IPS DF 19.7 (cell line): ENCODE measurements at places on chromosomes 1 and 21.

- no peak for DNase-seq
These were observed 818 bp downstream of the FHL3 start for GRCh38 chr1:38004284-38005108.

DNA sequence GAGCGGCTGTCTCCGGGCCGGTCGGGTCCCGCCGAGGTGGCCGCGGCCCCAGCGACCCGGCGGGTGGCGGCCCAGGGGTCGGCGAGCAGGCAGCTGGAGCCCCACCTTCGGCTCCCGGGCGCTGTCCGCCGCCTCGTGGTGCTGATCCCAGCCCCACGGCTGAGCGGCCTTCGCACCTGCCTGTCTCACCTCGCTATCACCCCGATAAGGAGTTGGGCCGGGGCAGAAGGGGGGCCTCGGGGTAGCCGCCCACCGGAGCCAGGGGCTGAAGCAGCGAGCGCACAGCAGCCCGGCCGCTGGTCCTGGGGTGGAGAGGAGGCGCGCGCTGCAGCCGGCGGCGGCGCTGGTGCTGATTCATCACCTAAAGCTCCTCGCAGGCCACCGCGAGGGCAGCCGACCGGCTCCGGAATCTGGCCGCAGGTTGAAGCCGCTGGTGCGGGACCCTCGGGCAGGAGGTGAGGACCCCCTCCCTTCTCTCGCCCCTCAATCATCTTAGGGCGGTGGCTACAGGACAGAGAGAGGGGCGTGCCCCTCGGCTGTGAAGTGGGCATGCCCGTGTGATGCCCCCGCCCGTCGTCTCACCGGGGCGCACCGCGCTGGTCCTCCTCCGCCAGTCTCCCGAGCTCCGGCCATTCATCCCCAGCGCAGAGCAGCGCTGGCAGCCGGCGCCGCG, 575 bp downstream of the TRIM67 start:
- no peak for DNase-seq

GRCh38 chr1:24048205-24048869, 63.6 kb downstream of the MYOM3 start:
- DNase-seq, result no peak

DNA sequence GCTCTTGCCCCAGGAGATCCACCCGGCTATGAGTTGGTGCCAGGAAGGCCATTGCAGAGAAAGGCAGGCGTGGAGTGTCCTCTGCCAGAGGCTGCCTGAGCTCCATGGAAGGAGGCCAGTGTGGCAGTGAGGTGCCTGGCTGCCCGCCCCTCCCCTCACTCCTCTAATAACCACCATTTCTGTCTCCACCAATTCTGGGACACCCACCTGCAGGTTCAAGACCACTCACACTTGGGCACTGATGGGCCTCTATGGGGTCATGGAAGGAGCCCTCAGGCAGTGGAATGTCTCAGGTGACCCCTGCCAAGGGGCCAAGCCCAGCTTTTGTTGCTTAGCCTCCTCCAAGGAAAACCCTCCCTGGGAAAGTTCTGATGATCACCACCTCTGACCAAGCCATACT, 731.6 kb downstream of the MATN1 start:
- no peak for DNase-seq

DNA sequence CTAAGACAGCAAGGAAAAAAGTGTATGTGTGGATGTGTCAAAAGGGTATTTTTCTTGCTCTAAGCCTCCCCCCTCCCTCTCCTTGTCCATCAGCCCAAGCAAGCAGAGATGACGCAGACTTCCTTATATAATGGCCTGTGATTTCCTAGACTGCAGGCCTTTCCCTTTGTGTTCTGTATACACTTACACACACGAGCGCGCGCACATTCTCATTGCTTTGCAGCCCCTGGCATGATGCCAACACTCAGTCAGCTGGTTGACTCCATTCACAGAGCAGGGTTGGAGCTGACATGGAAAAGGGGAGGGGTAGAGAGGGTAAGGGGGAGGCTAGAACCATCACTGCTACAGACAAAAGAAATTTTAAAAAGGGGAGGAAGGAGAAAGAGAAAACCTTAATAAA, 41.8 kb downstream of the GATAD2B start:
- no peak for DNase-seq

- no peak for DNase-seq
These were observed 8.4 kb upstream of the UBE2U start for GRCh38 chr1:64195081-64195395.

DNA sequence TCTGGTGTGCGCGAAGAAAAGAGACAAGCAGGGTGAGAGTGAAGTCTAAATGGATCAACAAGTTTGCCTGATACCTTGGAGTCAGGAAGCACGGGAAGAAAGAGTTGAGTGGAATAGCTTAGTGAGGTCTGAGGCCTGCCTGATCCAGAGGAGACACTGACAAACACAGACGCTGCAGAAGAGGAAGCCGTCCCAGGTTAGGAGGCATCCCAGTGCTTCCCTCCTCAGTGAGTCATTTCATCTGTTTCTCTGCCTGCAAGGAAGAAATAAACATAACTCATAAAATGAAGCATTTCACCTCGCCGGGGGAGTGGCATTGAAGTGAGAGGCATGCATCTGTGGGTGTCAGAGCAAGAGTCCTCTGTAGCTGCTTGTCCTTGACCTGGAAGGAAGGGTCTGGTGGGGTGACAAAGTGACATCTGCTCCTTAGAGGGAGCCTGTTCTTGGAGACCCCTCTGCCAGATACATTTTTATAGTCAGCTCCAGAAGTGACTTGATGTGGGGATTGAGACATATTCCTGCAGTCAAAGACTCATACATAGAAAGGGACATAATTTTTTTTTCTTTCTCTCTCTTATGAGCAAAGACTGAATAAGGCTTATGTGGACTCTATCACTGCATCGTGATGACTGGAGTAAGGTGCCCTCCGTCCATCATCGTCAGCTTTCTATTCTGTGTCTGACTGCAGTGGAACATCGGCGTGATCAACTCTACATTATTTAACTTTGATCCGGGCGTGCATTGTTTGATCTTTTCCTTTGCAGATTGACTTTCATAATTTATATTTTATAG, 256.7 kb downstream of the KIF26B start:
- no peak for DNase-seq

DNA sequence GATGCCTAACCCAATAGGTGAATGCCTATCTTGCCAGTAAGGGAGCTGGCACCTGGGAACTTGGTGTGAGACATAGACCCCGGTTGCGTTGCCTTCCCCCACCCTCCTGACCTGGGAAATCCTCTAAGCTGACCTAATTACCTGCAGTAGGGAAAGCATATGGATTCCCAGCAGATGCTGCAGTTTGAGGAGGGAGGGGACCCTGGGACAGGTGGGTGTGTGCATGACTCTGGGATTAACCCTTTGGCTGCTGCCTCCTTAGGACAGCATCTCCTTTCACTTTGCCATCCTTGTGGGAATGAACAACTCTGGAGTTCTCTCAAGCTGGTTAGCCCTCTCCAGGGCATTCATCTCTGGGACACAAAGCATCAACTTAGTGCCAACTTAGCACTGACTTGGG, 16.4 kb upstream of the NFASC start:
- no peak for DNase-seq

GRCh38 chr1:234851450-234852438, 241.8 kb upstream of the IRF2BP2 start:
- no peak for DNase-seq

DNA sequence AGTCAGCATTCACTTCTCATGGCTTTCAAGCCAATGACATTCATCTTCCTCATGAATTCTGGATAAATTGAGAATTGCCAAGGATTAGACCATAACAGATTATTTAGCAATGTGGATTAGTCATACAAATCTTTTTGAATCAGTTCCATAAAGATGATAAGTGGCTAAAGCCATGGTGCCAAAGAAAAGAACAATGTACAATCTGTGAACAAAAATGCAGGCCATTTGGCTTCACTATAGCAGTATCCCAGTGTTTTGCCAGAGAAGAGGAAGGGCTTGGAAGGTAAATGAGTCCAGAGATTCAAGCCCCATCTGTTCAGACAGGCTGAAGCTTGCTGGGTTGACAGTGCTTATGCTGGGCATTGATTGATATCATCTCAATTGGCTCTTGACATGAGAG, 376.4 kb upstream of the LRRC7 start:
- no peak for DNase-seq

DNA sequence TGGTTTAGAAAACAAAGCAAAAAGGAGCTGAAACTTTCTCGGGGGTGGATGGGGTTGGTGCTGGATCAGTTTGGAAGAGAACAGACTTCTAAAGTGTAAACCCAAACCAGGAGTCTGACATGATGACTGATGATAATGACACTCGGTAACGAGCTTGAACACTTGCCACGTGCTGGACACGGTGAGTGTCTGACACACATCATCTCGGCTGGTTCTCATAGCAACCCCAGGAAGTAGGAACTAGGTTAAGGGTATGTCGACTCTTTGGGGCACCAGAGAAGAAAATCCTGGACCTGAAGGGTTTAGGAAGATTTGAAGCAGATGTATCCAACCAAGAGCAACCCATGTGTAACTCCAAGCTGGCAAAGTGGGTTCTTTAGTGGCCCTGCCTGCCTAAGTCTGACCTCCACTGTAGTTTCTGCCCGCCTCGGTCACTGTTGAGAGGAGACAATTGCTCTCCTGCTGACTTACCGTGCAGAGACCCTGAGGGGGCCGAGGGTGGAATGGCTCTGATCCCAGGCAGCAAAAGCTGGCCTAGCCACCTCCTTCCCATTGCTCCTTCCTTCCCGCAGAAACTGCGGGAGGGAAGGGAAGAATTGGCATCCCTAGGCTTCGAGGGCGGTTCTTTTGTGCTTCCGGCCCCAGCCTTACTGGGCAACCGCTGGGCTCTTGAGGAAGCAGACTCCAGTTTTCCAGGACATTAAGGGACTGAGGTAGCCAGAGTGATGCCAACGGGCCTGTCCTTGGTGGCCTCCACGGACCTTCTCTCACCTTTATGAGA, 156.0 kb downstream of the TOMM20 start:
- no peak for DNase-seq

DNA sequence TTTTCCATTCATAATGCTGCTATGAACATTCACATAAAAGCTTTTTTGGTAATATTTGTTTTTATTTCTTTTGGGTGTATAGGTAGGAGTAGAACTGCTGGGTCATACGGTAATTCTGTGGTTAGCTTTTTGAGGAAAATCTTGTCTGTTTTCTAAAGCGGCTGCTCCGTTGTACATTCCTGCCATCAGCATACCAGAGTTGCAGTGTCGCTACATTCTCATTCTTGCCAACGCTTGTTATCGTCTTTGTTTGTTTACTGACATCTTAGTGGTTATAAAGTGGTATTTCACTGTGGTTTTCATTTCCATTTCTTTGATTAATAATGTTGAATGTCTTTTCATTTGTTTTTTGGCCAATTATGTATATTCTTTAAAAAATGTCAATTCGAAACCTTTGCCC, 469.8 kb upstream of the ZP4 start:
- no peak for DNase-seq

DNA sequence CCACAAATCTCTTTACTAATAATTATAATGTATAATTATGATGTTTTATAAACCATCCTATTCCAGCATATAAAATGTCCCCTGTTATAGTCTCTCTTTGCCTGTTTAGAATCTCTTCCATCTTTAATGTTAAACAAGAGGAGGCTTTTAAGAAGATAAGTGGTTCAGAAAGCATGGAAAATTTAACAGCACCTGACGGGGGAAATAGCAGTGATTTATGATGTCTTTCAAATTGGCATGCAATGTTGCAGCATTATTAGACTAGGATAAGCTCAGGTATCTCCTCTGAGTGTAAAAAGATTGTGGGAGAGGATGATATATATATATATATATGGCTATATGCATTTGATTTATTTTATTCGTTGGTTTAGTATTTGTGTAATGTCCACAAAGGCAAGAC, 24.4 kb downstream of the GIPC2 start:
- no peak for DNase-seq

DNA sequence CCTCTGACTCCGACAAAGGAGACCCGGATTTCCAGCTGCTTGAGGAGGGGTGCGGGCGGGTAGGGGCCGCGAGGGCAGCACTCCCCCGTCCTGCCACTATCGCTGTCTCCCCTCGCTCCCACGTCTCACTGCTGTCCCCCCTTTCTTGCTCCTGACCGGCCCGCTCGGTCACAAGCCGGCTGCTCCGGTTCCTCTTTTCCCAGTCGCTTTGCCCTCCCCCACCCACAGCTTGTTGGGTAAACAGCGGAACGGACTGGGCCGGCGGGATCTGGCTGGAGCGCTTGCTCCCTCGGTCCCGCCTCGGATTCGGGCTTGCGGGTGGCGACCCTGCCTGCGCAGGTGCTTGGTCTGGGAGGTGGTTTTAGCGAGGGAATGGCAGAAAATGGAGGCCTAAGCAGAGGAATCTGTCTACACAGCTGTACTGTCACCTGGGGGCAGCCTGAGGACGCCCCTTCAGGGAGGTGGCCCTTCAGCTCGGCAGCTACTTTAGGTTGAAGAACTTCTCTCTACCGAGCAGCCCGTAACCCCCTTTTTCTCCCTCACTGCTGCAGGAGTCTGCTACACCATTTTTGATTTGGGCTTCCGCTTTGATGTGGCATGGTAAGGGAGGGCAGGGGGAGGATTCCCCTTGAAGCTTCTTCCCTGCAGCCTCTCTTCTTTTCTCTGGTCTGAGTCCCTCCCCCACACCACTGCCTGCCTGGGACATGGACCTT, 645 bp downstream of the ATP6V0B start:
- DNase-seq, result no peak

- DNase-seq, result no peak
These were observed 46.8 kb upstream of the RCC2 start for GRCh38 chr1:17486242-17486641.

DNA sequence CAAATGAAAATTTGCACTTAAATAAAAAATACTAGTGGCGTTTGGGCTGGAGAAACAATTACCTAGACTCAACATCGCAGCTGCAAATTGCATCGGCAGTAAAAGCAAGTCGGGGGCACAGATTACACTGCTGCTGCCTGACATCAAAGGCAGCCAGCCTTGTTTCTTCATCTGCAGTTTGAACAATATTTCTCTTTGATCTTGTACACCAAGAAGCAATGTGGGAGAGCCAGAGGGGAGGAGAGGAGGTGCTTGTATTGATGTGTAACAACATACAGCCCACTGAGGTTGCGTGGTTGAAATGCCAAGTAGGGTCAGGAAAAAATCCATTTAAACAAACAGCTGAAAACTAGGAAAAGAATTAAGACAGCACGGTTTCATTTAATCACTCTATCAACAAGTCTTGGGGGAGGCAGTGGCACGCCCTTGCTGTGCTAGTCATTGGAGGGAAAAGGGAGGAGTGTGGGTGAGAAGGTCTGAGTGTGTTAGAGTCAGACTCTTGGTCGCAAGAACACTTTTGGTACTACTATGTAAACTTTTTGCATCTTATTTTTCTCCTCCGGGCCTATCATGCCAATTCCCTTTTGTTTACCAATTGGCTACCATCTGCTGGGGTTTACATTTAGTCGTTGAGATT, 456.5 kb downstream of the OMA1 start:
- DNase-seq, result no peak

DNA sequence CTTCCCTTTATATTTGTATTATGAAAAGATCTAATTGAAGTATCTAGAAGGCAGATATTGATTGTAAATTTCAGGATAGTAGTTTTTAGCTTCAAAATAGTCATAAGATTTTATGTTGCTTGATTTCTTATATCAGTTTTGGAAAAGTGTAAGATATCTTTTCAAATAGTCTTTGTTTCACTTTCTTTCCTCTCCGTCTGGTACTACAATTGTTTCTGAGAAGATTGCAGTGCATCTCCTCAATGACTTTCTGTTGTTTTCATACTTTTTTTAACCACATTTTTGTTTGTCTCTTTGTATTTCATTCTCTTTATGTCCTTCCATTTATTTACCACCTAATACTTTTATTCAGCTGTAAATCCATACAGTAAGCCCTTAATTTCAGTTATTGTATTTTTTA, 964.6 kb upstream of the B3GALT2 start:
- no peak for DNase-seq

GRCh38 chr1:46659307-46659870, 8.8 kb downstream of the ATPAF1 start:
- DNase-seq, result no peak

GRCh38 chr1:11961230-11961629, 19.0 kb upstream of the MFN2 start:
- no peak for DNase-seq
